ENCODE measurements at places on chromosomes 2 and 18.

DNA sequence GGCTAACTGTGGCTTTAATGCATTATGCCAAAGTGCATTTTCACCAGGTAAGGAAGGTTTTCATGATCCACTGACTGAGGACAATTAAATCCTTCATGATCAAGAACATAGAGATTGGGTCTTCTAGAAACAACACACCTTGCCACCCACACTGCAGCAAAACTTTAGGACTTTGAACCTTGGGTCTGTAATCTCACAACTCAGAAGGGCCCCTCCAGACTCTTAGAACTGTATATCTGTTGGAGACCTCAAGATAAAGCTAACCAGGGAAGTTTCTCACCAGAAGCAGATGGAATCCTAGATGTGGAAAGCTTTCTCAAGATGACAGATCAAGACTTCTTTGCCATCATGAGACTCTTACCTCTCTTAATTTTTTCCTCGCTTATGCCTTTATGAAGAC, 42.5 kb upstream of the MAT2A start:
- DNase-seq = no peak

DNA sequence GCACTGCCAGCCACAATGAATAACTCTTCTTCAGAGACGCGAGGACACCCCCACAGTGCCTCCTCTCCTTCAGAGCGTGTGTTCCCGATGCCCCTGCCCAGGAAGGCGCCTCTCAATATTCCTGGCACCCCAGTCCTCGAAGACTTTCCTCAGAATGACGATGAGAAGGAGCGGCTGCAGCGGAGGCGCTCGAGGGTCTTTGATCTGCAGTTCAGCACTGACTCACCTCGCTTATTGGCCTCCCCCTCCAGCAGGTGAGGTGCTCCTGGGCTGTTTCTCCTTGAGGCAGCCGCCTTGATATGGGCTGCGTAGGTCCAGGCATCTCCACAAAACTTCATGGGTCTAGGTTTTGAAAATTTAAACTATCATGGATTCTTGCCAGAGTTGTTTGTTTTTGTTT, 6.1 kb downstream of the NCAPH start:
- DNase-seq = no peak

GRCh38 chr2:104648376-104648775, 205.5 kb upstream of the POU3F3 start:
- no peak for DNase-seq

GRCh38 chr2:113861740-113862139, 28.1 kb upstream of the ACTR3 start:
- DNase-seq = no peak

GRCh38 chr2:208134928-208135586, 5.4 kb upstream of the CRYGC start:
- DNase-seq = peak; percentile 36

GRCh38 chr2:65434592-65435241, 2.3 kb upstream of the SPRED2 start:
- DNase-seq = no peak

- DNase-seq = no peak
Observed at GRCh38 chr2:236558993-236559978, 10.3 kb upstream of the ACKR3 start.

- no peak for DNase-seq
Observed at GRCh38 chr2:217086038-217086522, 226.2 kb upstream of the TNP1 start.

GRCh38 chr2:109428281-109428680, 185.5 kb downstream of the SEPTIN10 start:
- DNase-seq = no peak

All from KG1 (cell line).